ENCODE measurements at places on chromosomes 6 and 20.

GRCh38 chr6:75524322-75524972, 30.8 kb upstream of the FILIP1 start:
- no peak for DNase-seq

DNA sequence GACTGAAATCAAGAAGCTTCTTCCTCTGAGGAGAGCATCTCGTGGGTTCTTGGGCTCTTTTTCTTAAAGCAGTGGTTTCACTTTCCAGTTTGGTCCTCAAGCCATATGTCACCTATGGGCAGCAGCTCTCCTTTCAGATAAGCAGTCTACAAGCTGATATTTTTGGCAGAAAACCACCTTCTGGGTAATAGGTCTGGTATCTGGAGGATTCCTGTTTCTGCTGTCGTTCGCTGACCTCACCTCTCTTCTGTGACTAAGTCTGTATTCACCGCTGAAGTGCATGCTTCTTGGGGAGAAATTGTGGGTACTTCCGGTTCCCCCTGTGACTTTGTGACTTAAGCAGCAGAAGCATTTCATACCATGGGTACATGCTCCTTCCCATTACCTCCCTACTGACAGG, 193.6 kb downstream of the EDN1 start:
- DNase-seq: no peak

DNA sequence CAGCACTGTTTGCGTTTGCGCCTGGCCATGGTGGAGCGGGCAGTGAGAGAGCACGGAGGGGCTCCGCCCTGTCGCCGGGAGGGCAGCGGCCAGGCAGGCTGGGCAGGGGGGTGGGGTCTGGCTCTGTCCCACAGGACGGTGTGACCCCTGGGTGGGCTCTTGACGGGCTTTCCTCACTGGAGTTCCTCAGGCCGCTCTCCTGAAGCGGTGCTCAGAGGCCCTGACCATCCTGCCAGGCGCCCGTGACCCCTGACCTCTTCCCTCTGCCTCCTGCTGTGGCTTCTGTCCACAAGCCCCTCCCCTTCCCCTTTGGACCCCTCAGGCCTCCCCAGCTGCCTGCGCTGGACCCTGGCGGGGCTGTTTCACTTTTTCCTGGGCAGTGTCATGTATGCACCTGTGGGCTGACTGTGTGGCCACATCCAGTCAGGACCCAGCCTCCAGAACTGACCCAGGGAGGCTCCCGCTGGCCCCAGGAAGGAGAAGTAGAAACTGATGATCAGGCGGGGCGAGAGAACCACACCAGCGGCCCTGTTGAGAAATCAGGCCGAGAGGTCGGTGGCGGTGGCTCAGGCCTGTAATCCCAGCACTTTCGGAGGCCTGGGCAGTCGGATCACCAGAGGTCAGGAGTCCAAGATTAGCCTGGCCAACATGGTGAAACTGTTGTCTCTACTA, 1.2 kb downstream of the OGFR start:
- DNase-seq: no peak

GRCh38 chr6:156698239-156699016, 78.8 kb upstream of the ARID1B start:
- no peak for DNase-seq

DNA sequence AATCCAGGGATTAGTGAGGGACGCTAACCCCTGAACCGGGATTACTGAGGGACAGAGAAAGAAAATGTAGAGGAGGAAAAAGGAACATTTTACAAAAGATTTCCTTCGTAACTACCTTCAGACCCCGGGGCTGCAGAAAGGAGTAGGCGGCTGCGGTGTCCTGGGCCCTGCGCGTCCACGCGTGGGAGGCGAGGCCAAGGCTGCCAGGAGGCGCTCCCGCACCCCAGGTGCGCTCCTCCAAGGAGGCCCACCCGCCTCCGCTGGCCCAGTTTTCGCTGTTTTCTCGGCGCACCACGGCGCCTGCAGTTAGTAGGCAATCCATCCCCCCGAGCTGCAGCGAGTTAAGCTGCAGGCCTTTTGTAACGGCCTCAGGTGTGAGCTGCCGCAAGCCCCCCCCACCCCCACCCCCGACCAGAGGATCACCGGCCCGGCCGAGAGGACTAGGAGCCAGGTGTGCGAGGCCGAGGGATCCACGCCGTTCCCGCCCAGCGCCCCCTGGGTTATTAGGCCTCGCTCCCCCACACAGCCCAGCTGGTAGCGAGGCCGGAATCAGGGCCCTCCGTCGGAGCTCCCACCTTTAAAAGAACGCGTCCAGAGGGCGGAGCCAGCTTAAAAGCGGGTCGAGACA, 380.3 kb upstream of the ARID1B start:
- DNase-seq: no peak

- no peak for DNase-seq
Measured at GRCh38 chr6:159342146-159342545, 172.9 kb downstream of the FNDC1 start.

- DNase-seq: no peak
Measured at GRCh38 chr6:159935065-159935464, 33.8 kb upstream of the IGF2R start.

- DNase-seq: no peak
Measured at GRCh38 chr6:143348531-143348930, 102.0 kb downstream of the ADAT2 start.
